ENCODE measurements at places on chromosomes 2 and 18.

DNA sequence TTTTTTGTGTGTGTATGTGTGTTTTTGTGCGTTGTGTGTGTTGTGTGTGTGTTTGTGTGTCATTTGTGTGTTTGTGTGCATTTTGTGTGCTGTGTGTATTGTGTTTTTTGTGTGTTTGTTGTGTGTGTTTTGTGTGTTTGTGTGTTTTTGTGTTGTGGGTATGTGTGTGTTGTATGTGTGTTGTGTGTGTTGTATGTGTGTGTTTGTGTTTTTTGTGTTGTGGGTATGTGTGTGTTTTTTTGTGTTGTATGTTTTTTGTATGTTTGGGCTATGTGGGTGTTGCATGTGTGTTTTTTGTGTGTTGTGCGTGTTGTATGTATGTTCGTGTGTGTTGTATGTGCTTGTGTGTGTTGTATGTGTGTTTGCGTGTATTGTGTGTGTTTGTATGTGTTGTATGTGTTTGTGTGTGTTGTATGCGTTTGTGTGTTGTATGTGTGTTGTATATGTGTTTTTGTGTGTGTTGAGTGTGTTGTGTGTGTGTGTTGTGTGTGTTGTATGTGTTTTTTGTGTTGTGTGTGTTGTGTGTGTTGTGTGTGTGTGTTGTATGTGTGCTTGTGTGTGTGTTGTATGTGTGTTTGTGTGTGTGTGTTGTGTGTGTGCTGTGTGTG is 275.3 kb downstream of the HRH4 start:
- DNase-seq, result no peak

DNA sequence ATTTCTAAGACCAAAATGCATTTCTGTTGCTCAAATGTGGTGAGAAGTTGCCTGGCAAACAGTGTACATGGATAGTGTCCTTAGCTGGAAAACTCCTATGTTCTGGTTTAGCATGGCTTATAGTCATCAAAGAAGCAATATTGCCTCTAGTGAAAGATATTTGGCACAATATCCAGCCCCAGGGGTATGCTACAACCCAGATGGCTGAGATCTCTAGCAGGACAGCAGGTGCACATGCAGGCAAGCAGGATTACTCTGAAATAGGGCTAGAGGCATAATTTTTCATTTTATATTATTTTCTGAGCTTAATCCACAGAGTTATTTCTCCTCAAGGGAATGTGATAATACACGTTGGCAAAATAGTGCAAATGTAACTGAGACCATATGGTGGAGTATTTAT is 34.0 kb downstream of the CCDC195 start:
- DNase-seq, result no peak

- DNase-seq, result no peak
These were observed 37.5 kb upstream of the HAAO start for GRCh38 chr2:42829671-42830440.

DNA sequence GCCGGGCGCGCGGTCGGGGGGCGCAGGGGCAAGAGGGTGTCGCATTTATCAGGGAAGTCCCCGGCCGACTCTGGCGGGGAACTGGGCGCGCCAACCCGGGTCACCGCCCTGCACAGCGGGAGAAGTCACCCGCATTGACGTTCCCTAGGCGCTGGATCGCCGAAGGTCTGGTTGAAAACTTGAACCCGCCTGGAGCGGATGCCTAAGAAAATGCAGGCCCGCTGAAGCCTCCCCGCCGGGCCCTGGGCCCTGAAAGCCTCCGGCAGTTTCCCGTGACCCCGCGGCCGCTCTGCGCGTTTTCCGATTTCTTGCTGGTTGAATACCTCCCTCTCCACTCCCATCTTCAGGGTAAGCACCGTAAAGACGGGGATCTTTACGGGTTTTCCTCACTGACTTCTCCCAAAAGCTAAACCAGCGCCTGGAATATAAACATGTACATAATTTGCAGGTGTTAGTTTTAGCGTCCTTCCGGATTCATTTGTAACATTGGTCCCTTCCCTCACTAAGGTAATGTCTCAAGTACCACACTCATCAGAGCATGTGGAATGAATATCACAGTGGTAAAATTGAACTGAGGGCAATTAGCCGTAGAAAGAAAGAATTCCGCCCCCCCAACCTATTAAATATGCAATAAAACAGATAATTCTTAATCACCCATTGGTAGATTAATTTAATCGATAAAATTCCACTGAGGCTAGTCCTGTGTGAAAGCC is 675 bp upstream of the SPIRE1 start:
- DNase-seq, result no peak

GRCh38 chr2:167792126-167792525 is 455.3 kb downstream of the STK39 start:
- no peak for DNase-seq

DNA sequence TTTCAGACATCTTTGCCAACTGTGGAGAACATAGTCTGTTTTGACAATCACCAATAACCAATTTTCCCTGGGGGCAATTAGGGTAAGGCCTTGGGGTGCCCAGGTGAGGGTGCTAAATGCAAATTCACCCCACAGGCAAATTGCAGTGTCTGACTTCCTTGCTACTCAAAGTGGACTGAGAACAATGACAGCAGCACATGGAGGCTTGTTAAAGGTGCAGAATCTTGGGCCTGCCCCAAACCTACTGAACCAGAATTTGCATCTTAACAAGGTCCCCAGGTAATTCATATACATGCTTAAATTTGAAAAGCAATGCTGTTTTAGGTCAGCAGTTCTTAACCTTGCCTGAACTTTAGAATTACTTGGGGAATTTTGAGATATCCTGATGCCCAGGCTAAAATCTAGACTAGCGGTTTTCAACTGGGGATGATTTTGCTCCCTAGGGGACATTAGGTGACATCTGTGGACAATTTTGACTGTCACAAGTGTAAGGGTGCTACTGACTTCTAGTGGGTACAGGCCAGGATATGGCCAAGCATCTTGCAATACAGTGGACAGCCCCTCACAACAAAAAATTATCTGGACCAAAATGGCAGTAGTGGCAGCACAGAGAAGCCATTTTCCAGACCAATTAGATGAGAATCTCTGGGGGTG is 80.2 kb upstream of the GCFC2 start:
- no peak for DNase-seq

DNA sequence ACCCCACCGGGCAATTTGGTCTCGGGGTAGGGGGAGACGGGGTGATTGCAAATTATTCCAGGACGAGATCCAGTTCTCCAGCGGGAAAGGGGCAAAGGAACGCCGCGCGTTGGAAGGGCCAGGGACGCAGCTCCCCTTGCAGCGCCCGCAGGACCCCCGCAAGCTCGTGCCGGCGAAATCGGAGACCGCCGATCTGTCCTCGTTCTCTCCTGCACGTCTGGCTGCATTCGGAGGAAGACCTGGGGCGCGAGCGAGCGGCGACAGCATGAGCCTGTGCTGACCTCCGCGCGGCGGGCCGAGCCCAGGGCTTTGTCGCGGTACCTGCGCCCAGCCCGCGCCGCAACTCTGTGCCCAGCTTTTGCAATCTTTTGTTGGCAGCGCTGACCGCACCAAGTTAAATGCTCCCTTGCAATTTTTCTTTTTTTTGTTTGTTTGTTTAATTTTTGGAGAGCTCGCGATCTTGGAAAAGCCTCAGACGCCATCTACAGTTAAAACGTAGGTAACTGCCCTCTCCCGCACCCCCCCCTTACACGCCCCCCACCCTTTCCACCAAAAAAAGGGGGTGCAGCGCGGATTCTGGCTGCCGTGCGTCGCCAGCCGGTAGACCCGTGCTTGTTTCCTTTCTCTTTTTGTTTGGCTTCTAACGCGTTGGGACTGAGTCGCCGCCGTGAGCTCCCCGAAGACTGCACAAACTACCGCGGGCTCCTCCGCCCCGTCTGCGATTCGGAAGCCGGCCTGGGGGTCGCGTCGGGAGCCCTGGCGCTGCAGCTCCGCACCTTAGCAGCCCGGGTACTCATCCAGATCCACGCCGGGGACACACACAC is 667 bp downstream of the TRIB2 start:
- no peak for DNase-seq

DNA sequence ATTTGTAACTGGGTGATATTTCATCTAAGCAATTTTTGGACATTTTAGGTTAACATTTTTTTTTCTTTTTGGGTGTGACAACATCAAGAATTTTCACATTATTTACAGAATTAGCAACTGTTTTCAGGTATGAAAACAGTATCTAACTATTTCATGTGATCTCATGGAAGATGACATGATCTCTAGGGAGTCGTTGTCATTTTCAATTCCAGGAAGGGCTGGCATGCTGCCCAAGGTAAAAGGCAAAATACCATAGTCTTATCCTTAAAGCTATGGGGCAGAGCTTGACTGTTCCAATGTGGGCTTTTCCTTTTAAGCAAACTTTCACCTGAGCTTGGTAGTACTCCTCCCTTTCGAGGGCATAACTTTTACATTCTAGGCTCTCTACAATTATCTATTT is 443.7 kb downstream of the DSEL start:
- DNase-seq, result no peak

DNA sequence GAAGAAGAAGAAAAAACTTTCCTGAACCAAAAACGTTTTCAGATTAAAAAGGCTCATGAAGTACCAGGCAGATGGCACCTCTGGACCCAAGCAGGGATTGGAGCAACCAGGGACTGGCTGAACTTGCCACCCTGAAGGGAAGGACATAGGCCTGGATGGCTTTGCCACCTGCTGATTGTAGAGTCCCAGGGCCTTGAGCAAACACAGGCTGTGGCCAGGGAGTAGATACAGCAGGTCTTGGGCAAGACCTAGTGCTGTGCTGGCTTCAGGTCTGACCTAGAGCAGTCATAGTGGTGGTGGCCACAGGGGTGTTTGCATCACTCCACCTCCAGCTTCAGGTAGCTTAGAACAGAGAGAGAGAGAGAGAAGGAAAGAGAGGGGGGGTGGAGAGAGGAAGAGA is 231.5 kb upstream of the FBXO11 start:
- DNase-seq, result no peak

GRCh38 chr2:185687967-185688366 is 50.6 kb upstream of the FSIP2 start:
- no peak for DNase-seq

- DNase-seq, result no peak
These were observed 111.5 kb upstream of the LDLRAD4 start for GRCh38 chr18:13107074-13107473.

- no peak for DNase-seq
These were observed 30.9 kb downstream of the FAM171B start for GRCh38 chr2:186724736-186725135.

- no peak for DNase-seq
These were observed 22.8 kb downstream of the OTOF start for GRCh38 chr2:26455037-26455669.

- DNase-seq, result no peak
These were observed 51.5 kb downstream of the CYP26B1 start for GRCh38 chr2:72096181-72096580.

DNA sequence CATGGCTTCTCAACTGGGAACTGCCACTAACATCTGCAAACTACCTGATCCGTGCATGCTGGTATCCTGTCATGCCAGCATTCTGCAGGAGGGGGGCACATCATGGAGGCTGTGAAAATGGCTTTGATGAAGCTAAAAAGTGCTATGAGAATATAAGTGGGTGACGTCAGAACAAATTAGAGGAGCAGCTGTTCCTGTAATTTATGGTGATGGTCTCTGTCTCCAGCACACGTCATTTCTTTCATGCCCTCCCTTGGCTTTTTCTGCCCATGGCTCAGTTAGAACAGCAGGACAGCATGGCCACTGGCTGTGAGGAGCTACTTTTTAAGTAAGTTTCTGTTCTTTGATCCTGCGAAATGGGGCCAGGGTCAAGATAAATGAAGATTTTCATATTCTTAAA is 466.3 kb downstream of the THSD7B start:
- no peak for DNase-seq

All from epithelial cell of prostate (primary cell).